GDM1 (cell line): ENCODE measurements at places on chromosomes 13 and 19.

GRCh38 chr19:52007451-52007805, 583 bp downstream of the ZNF615 start:
- DNase-seq: no peak

DNA sequence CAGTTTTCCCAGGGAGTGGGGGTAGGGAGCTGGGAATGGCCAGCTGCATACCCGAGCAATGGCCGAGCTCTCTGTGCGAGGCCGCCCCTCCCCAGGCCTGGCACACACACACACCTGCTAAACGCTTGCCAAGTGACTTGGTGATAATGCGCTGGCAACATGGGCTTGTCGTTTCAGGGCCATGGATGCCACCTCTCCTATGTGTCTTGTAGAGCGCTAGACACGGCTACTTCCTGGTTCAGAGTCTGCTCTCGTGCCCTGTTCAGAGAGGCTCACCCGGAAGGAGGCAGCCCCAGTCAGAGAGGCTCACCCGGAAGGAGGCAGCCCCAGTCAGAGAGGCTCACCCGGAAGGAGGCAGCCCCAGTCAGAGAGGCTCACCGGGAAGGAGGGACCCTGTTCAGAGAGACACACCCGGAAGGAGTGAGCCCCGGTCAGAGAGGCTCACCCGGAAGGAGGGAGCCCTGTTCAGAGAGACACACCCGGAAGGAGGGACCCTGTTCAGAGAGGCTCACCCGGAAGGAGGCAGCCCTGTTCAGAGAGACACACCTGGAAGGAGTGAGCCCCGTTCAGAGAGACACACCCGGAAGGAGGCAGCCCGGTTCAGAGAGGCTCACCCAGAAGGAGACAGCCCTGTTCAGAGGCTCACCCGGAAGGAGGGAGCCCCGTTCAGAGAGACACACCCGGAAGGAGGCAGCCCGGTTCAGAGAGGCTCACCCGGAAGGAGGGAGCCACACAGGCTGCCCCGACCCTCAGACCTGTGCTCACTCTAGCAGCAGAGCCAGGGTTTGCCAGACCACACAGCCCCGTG, 4.2 kb downstream of the ADPRHL1 start:
- DNase-seq: no peak

- no peak for DNase-seq
Measured at GRCh38 chr13:42876887-42877545, 95.6 kb downstream of the FAM216B start.

- DNase-seq: no peak
Measured at GRCh38 chr19:42255766-42256745, 1.1 kb upstream of the ERF start.

GRCh38 chr19:11016631-11017030, 55.8 kb downstream of the SMARCA4 start:
- no peak for DNase-seq

- no peak for DNase-seq
Measured at GRCh38 chr19:16207490-16208025, 9.8 kb downstream of the AP1M1 start.
